Activated T-helper 1 cell treated with anti-CD3 and anti-CD28 coated beads, Interleukin-2, amount 50 U/mL, for 16 hours (primary cell): ENCODE measurements at places on chromosomes 13 and 19.

DNA sequence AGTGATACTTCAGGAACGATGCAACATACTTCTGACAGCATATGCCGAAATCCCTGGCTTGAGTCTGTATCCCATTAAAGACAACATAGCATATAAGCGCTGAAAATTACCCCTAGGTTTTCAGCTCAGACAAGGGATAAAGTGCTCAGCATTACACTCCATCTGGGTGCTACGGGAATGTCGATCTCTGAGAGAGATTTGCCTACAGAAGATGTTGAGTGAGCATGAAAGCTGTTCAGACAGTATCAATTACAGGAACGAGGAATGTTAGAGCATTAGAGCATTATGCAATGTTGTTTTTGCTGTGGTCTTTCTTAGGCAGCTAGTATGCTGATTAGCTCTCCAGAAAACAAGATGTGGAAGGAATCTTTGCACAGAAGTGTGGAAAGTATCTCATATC is 484.5 kb downstream of the LIG4 start:
- no peak for DNase-seq

- DNase-seq = no peak
Measured at GRCh38 chr13:41182231-41182630, 12.1 kb downstream of the KBTBD7 start.

DNA sequence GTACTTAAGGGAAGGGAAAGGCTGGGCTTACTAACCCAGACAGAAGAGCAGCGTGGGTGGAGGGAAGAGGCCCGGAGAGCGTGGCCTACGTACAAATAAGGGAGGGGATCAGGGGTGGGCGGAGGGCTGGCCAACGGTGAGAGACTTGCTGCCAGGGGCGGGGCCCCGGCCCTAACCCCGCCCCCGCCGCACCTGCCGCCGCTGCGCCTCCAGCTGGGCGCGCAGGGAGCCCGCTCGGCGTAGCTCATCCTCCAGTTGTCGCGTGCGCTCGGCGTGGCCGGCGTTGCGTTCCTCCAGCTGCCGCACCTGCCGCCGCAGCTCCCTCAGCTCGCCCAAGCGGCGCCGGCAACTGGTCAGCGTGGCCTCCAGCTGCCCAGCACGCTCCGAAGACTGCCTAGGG is 5.7 kb downstream of the HOOK2 start:
- no peak for DNase-seq

DNA sequence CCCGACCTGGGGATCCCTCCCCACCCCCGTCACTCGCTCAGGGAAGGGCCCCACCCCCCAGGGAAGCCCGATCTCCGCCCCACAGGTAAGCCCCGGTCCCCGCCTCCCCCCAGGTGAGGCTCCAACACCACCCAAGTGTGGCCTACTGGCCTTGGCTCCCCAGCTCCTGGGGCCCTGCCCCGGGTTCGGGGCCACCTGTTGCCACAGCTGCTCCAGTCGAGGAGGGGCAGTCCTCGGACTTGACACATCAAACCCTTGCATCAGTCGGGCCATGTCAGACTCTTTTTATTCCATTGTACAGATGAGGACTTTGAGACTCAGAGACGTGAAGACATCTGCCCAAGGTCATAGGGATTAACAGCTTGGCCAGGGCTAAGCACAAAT is 512 bp downstream of the CC2D1A start:
- DNase-seq = no peak

- DNase-seq = no peak
Measured at GRCh38 chr19:1736280-1736679, 17.0 kb upstream of the ONECUT3 start.

- DNase-seq = no peak
Measured at GRCh38 chr19:3456925-3457527, 23.3 kb downstream of the SMIM24 start.

DNA sequence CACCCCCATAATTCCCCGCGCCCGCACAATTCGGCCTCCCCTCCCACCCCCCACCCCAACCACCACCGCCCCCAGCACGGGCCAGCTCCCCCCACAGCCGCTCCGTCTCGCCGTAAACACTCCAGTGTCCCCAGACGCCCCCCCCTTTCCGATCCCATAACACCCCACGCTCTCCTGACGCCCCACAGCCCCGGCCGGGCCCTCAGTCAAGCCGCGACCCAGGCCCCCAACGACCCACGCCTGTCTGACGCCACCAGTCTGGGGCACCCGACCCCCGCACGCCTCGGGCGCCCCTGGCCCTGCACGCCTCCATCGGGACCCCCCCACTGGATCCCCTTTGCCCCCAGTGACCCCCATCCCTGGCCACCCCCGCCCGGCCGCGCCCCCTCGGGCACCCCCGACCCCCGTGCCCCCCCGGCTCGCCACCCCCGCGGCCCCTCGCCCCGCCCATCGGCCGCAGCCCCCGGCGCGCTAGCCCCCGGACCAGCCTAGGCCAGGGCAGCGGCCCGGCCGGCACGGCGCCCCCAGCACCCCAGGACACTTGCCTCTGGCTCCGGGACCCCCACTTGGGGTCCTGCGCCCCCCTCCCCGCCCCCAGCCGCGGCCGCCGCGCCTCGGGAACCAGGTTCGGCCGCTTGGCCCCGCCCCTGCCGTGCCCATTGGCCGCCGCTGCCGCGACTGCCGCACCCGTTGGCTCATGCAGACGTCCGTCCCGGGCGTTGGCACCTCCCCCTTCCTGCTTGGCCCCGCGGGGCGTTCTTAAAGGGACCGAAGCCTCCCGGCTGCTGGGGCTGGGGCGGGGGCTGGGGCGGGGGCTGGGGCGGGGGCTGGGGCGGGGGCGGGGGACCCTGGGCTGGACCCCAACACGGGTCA is at the start of gene FKBP8:
FKBP8 (minus strand) TSS at position 633 of the 873 bp plus-strand sequence. CDS start 1,603 bp downstream, outside the sequence.
- DNase-seq = peak; percentile 91

DNA sequence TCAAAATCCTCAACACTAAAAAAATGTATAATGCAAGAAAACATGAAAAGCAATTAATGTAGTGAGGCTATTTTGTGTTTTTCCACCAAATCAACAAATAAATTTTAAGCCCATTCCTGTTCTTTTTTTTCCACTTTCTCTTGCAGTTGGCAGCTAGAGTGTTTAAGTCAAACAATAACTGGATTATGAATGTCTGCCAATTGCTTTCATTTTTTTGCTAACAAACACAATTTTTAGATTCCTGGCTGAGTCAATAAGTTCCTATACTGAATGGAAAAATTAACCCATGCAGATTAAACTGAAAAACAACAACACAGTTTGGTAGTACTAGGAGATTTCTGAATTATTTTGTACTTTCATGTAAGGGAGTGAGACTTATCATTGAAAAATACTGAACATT is 232.4 kb downstream of the SLITRK5 start:
- DNase-seq = no peak

DNA sequence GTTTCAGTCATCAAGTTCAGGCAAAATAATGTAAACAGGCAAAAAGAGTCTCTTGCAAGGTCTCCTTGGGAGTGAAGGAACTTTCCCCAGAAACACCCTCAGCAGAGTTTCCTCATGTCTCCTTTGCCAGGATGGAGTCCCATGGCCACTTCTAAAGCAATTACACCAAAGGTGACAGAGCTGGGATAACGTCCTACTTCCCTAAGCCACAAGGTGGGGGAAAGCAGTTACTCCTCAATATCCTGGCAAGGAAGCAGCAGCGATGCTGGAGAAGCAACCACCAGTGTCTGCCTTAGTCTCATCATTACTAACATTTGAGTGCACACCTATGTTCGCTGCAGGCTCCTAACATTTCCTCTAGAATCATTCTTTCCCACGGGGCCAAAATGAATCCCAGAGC is 88.6 kb downstream of the UBL3 start:
- DNase-seq = no peak

DNA sequence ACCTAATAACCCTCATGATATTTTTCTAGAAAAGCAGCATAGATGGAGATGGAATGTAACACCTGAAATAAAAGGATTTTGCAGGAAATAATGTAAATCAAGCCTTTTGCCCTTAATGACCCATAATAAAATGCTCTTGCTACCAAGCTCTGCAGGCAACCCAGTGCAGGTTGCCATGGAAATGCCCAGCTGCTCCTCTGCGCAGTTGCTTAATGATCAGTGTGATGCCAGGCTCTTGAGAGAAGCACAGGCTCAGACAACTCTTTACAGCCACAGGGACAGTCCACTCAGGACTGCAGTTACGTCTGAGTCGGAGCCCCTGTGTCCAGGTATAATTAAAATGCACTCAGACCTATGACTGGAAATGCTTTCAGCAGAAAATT is 165.5 kb downstream of the LACC1 start:
- DNase-seq = no peak

- DNase-seq = no peak
Measured at GRCh38 chr13:33940898-33941297, 122.9 kb downstream of the RFC3 start.

- DNase-seq = no peak
Measured at GRCh38 chr13:98396071-98396710, 180.7 kb downstream of the STK24 start.

DNA sequence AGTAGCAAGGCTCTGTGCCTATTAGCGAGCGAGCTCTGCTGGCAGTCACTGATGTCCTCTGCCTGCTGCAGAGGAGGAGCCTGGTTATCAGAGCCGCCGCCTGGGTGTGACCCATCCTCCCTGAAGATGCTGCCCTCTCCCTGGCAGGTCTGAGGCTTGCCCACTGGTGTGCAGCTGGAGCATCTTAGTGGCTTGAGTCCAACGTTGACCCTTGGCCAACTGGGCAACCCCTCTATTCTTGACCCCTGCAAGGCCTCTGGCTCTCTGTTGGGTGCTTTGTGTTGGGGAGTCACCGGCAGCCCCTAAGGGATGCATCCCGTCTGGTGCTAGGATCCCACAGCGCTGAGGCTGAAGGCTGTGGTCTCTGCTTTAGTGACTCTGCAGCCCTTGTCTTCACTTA is 277.9 kb upstream of the SOX1 start:
- no peak for DNase-seq

GRCh38 chr13:22862478-22862877 is 318.3 kb upstream of the SGCG start:
- no peak for DNase-seq

- no peak for DNase-seq
Measured at GRCh38 chr13:106440866-106441265, 94.6 kb downstream of the EFNB2 start.

DNA sequence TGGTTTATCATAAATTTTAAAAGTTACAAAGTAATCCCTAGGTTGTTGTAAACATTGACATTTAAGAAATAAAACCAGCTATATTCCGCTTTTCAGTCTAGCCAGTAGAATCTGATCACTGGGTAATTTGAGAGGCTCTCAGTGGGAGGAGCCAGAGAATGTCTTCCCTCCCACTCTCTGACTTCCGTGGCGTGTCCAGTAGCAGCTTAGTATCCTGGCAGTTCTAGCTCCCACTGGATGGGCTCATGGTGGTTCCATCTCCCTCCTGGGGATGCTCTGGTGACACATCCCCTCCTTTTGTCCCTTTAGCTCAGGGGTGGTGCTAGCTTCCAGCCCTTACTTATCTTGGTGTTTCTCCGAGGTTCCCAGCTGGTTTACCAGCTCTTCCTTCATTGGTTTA is 34.5 kb downstream of the MTUS2 start:
- DNase-seq = no peak

DNA sequence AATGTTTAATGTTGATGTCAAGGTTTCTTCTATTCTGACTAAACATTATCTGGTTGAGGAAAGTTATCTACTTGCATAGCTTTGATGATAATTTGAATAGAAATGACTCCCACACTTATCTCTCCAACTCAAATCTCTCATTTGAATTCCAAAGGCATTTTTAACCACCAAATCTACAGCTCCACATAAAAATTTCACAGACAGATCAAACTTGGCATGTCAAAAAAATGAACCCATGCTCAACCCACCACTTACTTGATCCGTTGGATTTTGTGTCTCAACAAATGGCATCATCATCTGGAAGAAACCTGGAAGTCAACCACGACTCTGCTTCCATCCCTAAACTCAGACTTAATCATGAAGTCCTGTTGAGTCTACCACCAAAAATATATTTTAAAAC is 1050.4 kb downstream of the EFNB2 start:
- DNase-seq = no peak

- no peak for DNase-seq
Measured at GRCh38 chr19:13463296-13463695, 43.0 kb downstream of the CACNA1A start.

DNA sequence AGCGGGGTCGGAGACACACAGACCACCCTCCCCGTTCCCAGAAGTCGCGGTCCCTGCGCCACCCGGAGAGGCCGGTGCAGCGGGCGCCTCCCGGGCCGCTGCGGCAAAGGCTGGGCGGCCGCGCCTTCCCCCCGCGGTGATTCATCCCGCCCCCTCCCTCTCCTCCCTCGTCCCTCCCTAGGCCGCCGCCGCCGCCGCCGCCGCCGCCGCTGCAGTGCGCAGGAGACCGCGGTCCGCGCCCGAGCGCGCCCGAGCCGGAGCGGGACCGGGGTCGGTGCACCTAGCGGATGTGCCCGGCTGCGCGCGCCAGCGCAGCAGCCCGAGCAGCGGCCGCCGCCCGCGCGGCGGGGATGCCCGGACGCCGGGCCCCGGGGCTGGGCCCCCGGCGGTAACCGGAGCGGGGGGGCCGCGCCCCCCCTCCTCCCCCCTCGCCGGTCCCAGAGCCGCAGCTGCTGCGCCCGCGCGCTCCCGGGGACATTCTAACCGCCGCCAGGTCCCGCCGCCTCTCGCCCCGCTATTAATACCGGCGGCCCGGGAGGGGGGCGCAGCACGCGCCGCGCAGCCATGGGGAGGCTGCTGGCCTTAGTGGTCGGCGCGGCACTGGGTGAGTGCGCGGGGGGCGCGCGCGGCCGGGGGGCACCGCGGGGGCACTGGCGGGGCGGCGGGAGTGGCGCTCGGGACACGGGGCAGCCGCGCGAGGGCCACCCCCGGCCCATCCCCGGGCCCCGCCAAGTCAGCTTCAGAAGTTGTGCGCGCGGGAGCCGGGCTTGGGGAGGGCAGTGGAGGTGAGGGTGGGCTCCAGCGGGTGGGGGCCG is at the start of gene SCN1B:
SCN1B (plus strand) TSS at position 214 of the 815 bp plus-strand sequence; CDS start at position 565, 351 bp downstream.
- DNase-seq = peak; percentile 37

DNA sequence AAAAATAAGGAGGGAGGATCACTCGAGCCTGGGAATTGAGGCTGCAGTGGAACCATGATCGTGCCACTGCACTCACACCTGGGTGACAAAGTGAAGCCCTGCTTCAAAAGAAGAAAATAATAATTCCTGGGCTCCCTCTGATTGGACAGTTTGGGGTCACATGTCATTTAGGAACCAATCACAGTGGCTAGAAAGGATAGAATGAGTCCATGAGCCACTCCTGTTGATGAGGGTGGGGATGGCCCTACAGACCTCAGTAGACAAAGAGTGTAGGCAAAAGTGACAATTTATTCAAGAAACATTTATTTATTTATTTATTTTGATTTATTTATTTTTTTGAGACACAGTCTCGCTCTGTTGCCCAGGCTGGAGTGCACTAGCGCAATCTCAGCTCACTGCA is 26.8 kb upstream of the ADGRE5 start:
- no peak for DNase-seq

DNA sequence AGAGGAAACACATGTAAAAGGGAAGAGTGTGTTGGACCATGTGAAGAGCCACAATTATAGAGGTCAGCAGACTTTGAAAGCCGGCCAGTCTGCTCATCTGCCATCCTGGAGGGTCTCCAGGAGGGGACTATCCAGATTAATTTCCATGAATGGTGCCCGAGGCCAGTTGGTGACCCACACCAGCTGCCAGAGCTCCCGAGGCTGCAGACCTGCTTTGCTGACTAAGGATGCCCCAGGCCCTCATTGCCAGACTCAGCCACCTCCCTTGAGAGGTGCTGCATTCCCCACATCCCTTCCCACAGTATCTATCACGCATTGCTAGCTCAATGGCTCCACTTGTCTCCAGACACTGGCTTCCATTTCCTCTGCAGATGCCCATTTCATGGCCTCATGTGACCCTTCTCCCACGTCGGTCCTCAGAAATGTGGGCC is 110.3 kb downstream of the NALCN start:
- DNase-seq = no peak

- no peak for DNase-seq
Measured at GRCh38 chr13:62357887-62358645, 942.4 kb upstream of the PCDH20 start.
